ENCODE measurements at places on chromosomes 12 and 14. TPM values are rescaled to one million over a fixed set of nuclear protein-coding genes. Genes with fewer than 3 reads are reported as not detected.

DNA sequence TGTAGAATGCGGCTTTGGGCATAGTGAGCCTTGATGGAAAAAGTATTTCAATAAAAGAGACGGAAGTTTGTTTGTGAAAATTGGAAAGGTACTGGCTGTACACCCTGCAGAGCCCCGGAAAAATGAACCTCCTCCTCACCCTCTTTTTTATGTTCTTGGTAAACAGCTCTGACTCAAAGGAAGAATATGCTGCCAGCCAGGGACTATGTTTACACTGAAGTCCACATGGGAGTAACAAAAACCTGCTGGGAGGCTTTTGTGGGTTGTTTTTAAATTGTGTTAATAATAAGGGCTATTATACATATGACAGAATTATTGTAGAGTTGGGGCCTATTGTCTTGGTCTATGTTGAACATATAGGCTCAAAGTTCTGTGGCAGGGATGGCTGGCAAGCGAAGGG lies 70.7 kb downstream of the TTC8 start:
- no peaks in the 10 kb centered on the region for H3K27me3 ChIP-seq
- H3K27ac ChIP-seq, result no peak overlapping the region
- no peaks in the 10 kb centered on the region for H3K36me3 ChIP-seq
- H3K4me1 ChIP-seq, result no peaks in the 10 kb centered on the region
- DNase-seq, result no peak
- no peak overlapping the region for H3K4me3 ChIP-seq

DNA sequence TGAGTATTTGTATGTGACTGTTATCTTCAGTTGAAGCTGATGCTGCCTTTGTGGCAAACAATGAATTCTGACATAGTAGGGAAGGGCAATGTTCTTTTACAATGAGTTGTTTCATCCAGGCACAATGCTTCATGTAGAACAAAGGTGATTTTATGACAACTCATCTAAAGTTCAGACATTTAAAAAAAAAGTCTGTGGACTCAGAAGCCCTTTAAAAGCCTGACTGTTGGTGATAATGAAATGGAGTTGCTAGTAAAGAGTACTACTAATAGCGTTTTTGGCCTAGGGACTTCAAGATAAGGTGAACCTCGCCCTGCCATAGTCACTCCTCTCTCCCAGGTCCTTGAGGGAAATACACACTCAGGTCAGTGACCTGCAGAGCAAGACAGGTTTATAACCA lies 105.1 kb downstream of the AKAP6 start:
- H3K4me3 ChIP-seq, result no peak overlapping the region
- no peaks in the 10 kb centered on the region for H3K36me3 ChIP-seq
- H3K27me3 ChIP-seq, result no peaks in the 10 kb centered on the region
- no peak for DNase-seq

DNA sequence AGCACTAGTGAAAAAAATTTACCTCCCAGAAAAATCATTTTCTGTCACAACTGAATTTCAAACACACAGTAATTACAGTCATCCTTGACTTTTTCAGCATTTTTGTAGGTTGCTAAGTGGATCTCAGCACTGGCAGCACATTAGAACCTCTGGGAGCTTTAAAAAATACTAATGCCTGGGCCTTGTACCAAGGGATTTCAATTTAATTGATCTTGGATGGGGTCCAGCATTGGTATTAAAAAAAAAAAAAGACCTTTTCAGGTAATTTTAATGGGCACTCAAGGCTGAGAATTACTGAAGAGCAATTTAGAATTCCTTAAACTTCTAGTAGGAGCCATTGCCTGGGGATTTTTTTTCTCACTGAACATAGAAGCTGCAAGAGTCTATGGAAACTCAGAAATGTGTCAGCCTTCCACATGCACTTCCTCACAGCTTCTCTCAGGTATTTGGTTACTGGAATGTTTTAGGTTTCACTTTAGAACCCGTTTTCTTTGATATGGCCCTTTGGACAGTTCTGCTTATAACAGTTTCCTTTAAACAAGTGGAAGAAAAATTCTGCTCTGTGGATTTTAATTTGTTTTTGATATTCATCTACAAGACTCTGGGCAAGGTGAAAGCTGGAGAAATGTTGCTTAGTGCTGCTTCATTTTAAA lies 88.5 kb upstream of the DACT1 start:
- H3K27me3 ChIP-seq, result no peaks in the 10 kb centered on the region
- DNase-seq, result no peak
- no peaks in the 10 kb centered on the region for H3K4me1 ChIP-seq
- H3K27ac ChIP-seq, result no peak overlapping the region

RFLNA gene
- polyA plus RNA-seq, result 1.1 TPM

DNA sequence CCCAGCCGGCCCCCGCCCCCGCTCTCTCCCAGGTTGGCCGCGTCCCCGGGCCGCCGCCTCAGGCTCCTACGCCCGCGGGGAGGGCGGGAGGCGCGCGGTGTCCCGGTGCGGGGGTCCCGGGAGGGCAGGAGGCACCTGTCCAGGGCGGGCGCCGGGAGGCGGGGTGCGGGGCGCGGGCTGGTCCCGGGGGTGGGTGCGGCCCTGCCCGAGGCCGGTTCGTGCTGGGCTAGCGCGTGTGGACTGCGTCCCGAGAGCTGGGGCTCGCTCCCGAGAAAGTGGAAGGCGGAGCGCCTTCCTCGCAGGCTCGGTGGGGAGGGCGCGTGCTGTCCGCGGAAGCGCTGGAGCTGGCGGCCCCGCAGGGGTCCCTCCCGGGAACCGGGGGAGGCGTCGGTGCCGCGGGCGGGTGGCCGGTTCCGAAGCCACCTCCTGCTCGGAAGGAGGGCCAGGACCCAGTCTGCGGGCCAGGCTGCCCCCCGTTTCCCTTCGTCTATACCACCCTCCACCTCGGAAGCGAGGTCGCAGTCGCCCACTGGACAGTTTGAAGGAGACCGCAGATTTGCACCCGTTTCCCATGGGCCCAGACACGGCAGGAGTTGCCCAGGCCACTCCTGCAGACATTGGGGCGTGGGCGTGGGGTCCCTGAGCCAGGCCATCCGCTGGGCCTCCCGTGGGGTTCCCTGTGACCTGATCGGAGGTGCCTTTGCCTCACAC lies 636 bp downstream of the ZFYVE21 start:
- no peak for DNase-seq
- H3K27ac ChIP-seq, result peak overlapping the region; percentile 49
- peaks cover 56% of the 10 kb centered on the region for H3K4me1 ChIP-seq
- peak overlapping the region; percentile 86 for H3K4me3 ChIP-seq
- no peaks in the 10 kb centered on the region for H3K27me3 ChIP-seq

OR6C2 gene
- polyA plus RNA-seq, result not detected

GRCh38 chr12:94597268-94597667 lies 53.1 kb downstream of the TMCC3 start:
- H3K27ac ChIP-seq, result no peak overlapping the region
- H3K4me3 ChIP-seq, result no peak overlapping the region
- H3K36me3 ChIP-seq, result no peaks in the 10 kb centered on the region
- H3K4me1 ChIP-seq, result peaks cover 39% of the 10 kb centered on the region
- no peaks in the 10 kb centered on the region for H3K27me3 ChIP-seq
- no peak for DNase-seq

- no peak overlapping the region for H3K4me3 ChIP-seq
- DNase-seq, result no peak
- H3K27ac ChIP-seq, result no peak overlapping the region
- no peaks in the 10 kb centered on the region for H3K36me3 ChIP-seq
These were observed 1177.1 kb downstream of the FLRT2 start for GRCh38 chr14:86707071-86707470.

- H3K27me3 ChIP-seq, result no peaks in the 10 kb centered on the region
- no peak overlapping the region for H3K27ac ChIP-seq
- H3K4me1 ChIP-seq, result no peaks in the 10 kb centered on the region
These were observed 27.8 kb downstream of the AREL1 start for GRCh38 chr14:74685056-74685455.

- no peak overlapping the region for H3K4me3 ChIP-seq
- DNase-seq, result no peak
- no peak overlapping the region for H3K27ac ChIP-seq
- H3K27me3 ChIP-seq, result peaks cover 3% of the 10 kb centered on the region
These were observed 8.7 kb downstream of the MMP17 start for GRCh38 chr12:131836714-131837397.

DNA sequence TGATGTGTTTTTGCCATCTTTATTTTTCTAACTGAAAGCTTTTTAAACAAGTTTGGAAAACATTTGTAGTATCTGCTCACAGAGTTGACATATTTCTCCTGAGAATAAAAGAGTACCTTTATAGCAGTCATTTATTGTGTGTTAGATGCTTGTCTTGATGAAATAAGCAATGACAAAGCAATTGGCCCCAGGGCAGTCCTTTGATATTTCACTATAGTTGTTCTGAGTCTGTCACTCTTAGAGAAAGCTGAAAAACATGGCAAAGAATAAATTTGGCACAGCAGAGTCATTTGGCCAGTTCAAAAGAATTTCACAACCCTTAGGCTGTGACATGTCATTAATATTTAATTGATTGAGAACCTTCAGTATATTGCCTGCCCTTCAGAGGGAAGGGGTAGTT lies 166.2 kb downstream of the PTPRO start:
- H3K4me1 ChIP-seq, result no peaks in the 10 kb centered on the region
- no peak overlapping the region for H3K27ac ChIP-seq
- no peak overlapping the region for H3K4me3 ChIP-seq
- no peak for DNase-seq
- no peaks in the 10 kb centered on the region for H3K27me3 ChIP-seq

DNA sequence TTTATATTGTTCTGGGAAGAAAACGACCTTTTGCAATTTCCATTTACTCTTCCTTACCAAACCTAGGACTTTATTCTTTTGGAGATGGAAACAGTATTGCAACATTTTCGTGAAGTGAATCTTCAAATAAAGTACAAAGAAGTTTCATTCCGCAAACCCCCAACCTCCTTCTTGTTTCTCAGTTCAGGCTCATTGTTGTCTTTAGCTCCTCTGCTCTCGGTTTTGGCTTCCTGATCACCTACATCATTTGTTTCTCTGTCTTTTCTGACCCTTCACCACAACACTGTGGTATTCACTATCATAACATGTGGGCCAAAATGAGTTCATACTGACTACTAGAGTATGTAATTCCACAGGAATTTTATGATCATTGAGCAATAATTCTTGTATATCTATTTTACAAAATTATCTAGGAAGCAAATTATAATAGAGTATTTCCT lies 266.8 kb downstream of the ADAMTS20 start:
- H3K4me3 ChIP-seq, result no peak overlapping the region
- no peaks in the 10 kb centered on the region for H3K27me3 ChIP-seq
- H3K27ac ChIP-seq, result peak overlapping the region; percentile 34
- H3K4me1 ChIP-seq, result peaks cover 29% of the 10 kb centered on the region
- no peaks in the 10 kb centered on the region for H3K36me3 ChIP-seq

GRCh38 chr14:97791906-97792305 lies 994.7 kb downstream of the VRK1 start:
- no peak overlapping the region for H3K4me3 ChIP-seq
- H3K27me3 ChIP-seq, result no peaks in the 10 kb centered on the region
- H3K27ac ChIP-seq, result no peak overlapping the region
- no peaks in the 10 kb centered on the region for H3K36me3 ChIP-seq

DNA sequence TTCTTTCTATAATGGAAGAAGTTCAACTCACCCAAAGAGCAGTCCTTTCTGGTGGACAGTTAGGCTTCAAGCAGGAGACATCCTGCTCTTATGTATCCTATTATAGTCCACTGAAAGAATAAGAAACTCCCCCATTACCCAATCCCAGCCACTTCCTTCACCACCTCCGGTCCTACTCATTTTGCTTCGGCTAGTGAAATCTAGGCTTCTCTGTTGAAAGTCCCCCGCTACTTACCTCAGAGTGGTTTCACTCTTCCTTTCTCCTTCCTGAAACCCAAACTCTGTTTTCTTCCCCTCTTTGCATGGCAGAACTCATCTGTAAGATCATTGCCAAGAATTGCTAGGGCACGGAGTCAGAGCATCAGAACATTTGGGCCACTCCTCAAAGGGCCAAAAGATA lies at the start of gene GPR84:
Gene GPR84 (minus strand): TSS at position 74 of the 400 bp plus-strand sequence. CDS start 635 bp downstream, outside the sequence.
- H3K27ac ChIP-seq, result no peak within 1 kb of the TSS
- no peak for DNase-seq
- peaks cover 6% of the 10 kb centered on the region for H3K36me3 ChIP-seq

- peaks cover 8% of the 10 kb centered on the region for H3K4me1 ChIP-seq
- H3K27ac ChIP-seq, result no peak overlapping the region
- no peak overlapping the region for H3K4me3 ChIP-seq
- no peaks in the 10 kb centered on the region for H3K27me3 ChIP-seq
- H3K36me3 ChIP-seq, result no peaks in the 10 kb centered on the region
- DNase-seq, result peak; percentile 32
These were observed 149.4 kb downstream of the RPAP3 start for GRCh38 chr12:47556261-47557030.

DNA sequence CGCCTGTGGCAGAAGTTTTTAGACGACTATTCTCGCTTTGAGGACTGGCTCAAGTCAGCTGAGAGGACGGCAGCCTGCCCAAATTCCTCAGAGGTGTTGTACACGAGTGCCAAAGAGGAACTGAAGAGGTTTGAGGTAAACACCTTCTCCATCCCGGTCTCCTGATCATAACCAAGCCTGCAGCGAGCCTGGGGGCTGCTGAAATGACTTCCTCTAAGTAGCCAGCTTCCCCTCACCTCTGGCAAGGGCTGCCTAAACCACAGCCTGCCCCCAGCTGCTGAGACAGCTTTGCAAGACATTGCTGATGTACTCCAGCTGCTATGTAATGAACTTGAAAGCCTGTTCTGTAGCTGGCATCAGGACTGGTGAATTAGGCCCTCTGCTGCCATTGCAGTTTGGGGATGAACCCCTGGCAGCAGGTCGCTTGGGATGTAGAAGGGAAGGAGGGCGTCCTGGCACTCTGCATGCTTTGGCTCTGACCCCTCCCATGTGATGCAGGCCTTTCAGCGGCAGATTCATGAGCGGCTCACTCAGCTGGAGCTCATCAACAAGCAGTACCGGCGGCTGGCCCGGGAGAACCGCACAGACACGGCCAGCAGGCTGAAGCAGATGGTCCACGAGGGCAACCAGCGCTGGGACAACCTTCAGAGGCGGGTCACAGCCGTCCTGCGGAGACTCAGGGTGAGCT lies 84.6 kb downstream of the ESR2 start:
- no peaks in the 10 kb centered on the region for H3K27me3 ChIP-seq
- H3K4me1 ChIP-seq, result peaks cover 12% of the 10 kb centered on the region
- peaks cover 19% of the 10 kb centered on the region for H3K36me3 ChIP-seq
- H3K27ac ChIP-seq, result no peak overlapping the region

TSHR gene
- polyA plus RNA-seq, result not detected
